ENCODE measurements at places on chromosomes 2 and 18. TPM values are rescaled to one million over a fixed set of nuclear protein-coding genes. Genes with fewer than 3 reads are reported as not detected.

DNA sequence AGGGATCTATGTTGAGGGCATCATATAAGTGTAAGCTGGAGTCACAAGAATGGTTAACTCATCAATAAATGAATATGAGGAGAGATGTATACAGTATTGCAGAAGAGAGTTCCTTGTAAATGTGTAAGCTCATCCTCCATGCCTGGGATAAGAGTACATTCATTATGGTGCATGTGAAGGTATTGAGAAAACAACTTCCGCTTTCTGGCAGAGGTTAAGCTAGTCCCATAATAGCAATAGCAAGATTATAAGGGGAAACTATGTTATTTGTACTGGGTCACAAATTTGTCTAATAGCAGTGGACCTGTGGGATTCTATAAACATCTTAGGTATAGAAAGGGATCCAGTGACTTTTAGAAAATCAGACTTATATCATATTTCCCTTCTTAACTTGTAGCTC, 44.1 kb downstream of the SCN2A start:
- no peak for DNase-seq

- DNase-seq, result no peak
Observed at GRCh38 chr2:46096260-46096659, 200.9 kb upstream of the EPAS1 start.

GRCh38 chr2:150125188-150125587, 362.3 kb downstream of the RND3 start:
- no peak for DNase-seq

- DNase-seq, result no peak
Observed at GRCh38 chr2:231348704-231349373, 46.7 kb upstream of the B3GNT7 start.

GRCh38 chr2:26273501-26273900, 28.8 kb downstream of the HADHB start:
- DNase-seq, result no peak

DNA sequence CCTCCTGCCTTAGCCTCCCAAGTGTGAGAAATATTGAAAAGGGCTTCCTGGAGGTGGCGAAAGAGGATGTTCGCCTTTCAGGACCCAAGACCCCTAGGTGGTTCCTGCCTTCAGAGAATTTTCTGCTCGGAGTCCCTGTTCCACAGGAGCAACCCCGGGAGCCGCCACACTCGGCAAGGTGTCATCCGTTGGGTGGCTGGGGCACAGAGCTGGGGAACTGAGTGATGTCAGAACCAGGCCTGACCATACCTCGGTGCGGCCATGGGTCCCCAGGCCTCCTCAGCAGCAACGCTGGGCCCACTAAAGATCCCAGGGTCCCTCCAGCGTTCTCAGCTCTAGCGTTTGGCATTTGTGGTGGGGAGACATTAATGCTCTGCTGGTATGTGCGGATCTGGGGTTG, 23.7 kb upstream of the TAF1B start:
- DNase-seq, result no peak

DNA sequence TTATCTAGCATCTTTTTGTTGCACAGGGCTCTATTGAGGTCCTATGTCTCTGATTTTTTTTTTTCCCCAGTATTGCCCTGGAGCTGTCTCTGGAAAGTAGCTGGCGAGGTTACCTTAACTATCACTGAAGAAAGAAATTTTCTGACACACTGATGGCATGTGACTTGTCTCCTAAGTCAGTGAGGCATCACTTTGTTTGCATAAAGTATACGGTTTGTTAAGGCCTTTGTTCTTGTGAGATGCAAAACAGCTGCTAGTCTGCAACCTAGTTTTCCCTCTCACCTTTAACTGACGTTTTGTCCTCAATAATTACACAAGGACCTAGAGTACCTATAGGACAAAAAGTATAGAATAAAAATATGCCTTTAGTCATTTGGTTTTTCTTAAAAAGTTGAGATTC, 41.8 kb downstream of the UBXN4 start:
- DNase-seq, result no peak

DNA sequence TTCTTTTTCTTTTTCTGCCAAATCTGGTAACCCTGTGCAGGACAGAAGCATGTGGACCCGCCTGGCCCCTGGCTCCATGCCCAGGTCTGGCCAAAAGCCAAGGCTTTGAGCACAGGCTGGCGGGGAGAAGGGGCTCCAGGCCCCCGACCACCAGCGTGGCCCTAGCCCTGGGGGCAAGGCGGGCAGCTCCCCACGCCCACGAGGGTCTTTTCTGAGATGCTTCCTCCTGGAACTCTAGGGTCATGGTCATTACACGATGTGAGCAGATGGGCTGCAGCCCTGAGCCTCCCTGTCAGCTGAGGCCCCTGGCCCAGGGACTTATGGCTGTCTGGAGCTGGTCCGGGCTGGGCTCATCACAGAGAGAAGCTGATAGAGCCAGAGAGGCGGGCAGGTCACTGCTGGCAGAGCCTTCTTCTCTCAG, 5.7 kb upstream of the OTOS start:
- no peak for DNase-seq

DNA sequence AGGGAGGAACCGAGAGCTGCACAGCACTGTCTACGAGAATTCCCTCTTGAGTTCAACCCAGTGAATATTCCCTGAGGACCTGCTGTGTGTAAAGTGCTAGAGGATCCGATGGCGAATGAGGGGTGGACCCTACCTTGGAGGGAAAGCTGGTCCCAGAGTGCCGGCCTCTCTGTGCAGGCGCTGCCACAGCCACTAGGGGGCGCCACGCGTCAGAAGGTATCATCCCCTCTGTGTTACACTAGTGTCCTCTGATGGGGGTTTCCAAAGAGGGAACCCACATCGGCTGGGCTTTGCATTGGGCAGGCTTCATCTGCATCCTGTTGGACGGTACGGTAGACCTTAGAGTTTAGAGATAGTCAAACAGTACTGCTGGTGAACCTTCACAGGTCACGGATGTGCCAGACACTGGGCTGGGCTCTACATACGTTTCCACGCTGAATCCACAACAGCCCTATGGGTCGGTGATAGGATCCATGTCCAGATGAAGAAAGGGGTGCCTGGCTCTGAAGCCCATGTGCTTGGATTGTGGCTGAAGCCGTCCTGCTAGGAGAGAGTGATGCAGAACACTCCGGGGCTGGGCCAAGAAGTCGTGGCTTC, 39.0 kb downstream of the COA5 start:
- peak; percentile 69 for DNase-seq

DNA sequence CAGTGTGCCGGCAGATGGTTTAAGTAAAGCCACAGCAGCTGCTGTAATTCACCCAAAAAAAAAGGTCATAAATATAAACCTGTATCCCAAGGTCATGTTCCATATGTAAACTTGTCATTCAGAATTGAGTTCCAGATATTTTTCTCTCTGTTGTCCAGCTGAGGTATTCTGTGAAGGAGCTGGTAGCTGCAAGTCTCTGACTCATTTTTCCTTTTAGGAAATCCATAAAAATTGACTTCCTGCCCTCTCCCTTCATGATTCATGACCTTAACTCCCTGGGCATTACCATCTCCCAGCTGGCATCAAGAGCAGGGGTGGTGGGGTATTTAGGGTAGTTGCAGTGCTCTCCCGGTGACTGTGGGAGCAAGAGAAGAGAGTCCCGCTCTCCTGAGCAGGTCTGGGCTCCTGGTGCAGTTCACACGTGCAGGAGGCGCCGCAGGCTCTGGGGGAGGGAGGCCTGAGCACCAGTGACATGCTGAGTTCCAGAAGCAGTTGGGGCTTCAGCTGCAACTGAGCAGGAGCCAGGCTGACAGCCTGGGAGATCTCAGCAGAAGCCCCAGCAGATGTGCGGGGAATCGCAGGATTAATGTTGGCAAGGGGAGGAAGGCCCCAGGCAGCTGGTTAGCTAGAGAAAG, 192.6 kb downstream of the MGAT5 start:
- DNase-seq, result no peak

GRCh38 chr2:27096748-27097297, 10.3 kb downstream of the KHK start:
- no peak for DNase-seq

- peak; percentile 17 for DNase-seq
Observed at GRCh38 chr2:189222468-189223105, 43.0 kb upstream of the COL5A2 start.

GRCh38 chr2:96533292-96534073, 3.1 kb upstream of the ARID5A start:
- peak; percentile 86 for DNase-seq

DNA sequence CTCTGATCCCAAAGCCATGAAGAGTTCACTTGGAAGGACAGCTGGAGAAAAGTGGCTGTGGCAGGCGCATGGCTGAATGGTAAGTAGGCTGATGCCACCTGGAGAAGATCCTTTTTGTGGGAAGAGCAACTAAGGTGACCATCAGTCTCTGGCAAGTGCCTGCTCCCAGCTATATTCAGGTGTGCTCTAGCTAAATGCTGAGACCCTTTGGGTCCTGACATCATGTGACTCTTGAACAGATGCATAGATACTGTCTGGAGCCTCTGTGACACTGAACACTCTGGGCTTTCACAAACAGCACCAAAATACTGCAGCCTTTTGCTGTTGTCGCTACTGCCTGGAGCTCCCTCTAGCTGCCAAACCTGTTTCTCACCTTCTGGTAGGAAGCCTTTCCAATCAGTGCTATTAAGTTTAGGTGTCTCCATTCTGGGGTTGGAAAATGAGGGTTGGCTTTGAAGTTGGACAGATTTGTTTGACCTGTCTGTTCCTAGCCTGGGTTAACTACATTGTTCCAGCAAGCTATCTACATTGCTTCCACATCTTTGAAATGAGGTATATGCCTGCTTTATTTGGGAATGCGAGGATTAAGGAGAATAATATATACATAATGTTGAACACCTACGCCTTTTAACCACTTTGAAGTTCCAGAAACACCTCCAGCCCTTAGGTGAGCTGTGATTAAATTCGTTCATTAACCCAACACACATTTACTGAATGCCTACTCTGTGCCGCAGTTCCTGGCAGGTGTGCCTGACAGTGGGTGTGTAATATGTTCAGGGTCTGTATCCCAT, 3.1 kb downstream of the EGR4 start:
- no peak for DNase-seq

GRCh38 chr2:7377916-7378569, 460.8 kb downstream of the RNF144A start:
- peak; percentile 40 for DNase-seq

DNA sequence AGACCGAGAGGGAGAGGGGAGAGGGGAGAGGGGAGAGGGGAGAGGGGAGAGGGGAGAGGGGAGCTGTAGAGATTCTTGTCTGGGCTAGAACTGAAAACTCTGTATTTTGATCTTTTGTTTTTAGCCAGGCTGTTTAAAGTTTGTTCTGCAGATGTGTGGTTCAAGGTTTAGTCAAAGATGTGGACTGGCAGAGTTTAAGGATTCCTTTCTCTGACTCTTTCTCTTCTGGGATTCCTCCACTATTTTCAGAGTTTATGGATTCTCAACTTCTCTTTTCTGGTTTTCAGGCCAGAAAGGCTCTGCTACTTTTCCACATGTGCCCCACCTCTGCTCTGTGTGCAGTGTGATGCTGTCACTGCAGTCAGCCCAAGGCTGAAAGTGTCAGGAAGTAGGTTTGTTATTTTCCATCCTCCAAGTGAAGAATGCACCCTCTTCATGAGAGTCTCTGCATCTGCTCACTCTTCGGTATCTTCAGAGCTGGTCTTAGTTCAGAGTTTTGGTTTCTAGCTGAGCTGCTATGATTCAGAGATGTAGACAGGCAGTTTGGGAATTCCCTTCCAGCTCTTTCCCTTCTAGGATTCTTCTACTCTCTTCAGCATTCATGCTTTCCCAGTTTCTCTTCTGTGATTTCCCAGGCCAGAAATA, 130.9 kb upstream of the SMAD7 start:
- DNase-seq, result no peak

DNA sequence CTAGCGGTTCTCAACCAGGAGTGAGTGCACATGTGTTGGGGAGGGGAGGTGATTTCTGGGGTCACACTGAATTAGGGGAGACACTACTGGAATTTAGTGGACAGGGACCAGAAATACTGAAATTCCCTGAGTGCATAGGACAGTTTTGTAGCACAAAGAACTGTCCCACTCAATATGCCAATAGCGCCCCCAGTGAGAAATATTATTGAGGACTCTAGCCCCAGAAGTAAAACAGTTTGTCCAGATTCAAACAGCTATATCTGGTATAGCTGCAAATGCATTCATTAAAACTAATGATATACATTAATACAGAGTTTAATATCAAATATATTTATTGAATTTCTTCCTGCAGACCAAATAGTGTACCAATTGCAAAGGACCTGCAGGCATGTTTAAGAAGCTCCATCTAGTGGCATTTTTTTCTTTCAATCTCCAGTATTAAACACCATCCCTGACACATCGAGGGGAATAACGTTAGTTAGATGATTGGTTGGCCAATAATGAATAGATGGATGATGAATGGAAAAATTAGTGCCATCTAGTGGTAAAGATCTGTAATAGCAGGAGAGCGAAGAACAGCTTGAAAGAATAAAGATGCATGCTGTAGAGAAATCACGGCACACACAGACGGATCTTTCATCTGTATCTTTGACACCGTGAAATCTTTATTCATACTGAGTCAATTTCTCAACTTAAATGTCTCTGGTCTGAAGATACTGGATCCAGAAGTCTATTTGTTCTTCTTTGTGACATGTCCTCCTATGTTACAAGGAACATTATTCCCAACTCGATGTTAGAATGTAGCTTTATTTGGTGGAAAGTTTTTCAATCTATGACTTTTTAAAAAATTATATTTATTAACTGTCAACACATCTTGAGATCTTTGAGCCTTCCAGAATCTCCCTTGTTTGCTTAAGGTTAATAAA, 62.5 kb downstream of the DHRS9 start:
- DNase-seq, result no peak

DNA sequence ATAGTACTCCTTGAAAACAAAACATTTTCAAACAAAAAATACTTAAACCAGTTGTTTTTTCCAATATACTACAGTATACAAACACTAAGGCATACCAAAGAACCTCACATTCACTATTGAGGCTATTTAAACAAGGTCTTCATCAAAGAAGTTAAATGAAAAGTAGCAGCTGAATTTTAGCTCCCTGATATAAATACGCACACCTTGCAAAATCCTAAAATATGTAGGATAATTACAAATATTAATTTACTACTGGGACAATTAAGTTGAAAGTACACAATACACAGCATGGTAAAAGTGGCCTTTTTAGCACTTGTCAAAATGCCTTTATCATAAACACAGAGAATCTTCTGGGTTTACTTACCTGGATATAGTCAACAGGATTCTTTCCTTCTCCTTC, 78.7 kb downstream of the CUL3 start:
- no peak for DNase-seq

The KCNE4 gene
- total RNA-seq, result 3.0 TPM

The HOXD9 gene
- not detected for total RNA-seq

The LRRTM4 gene
- total RNA-seq, result 0.69 TPM

The HAAO gene
- 1.9 TPM for total RNA-seq

The IKZF2 gene
- 6.1 TPM for total RNA-seq

The OLA1 gene
- 69.2 TPM for total RNA-seq
